ENCODE measurements at places on chromosomes 7 and 10.

GRCh38 chr10:51935341-51935740, 235.9 kb upstream of the CSTF2T start:
- no peak for DNase-seq

DNA sequence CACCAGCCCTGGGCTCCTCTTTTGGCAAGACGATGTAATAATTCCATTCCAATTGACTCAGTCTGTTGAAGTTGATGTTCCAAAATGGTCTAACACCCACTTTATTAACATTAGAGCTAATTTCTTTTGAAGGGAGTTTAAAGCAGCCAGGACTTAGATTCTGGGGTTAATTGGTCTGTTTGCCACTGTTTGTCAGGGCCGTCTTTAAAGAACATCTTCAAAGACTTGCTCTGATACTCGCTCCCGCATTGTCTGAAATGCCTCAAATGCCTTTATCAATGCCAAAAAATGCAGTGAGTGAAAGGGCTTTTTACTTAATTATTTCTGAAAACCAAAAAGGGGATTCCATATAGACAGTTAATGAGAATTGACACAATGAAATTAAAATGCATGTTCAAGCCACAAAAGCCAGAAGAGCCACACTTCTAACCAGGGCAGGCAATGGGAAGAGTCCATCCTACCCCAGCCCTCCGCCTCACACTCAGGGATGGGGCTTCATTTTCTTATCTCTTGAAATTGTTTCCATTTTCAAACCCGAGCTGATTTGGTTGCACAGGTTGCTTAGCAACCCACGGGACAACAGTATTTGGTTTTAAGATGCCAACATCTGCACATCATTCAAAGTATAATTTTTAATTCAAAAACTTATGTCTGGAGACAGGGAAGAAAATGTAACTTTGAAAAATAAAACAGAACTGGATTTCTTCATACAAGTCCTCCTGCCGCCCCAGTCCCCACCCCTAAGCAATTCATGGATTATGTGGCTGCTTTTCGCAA, 163.0 kb downstream of the FGFR2 start:
- no peak for DNase-seq

DNA sequence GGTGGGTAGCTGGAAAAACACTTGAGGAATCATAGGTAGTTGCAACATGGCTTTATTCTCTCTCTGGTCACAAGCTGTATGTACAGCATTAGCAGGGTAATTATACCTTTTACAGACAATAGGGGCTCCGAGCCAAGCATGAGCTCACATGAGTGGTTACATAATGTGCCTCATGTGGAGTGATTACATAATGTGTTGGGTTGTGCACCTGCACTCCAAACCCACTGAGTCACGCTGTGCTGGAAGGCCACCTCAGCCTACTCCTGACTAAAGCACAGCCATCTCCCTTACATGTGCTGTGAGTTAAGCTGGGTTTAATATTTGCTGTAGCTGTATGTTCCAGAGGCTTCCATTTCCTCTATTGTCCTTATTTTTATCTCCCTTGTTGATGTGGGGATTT, 348.7 kb upstream of the SEMA3C start:
- DNase-seq: no peak

GRCh38 chr7:148693651-148694050, 5.1 kb upstream of the CUL1 start:
- no peak for DNase-seq

DNA sequence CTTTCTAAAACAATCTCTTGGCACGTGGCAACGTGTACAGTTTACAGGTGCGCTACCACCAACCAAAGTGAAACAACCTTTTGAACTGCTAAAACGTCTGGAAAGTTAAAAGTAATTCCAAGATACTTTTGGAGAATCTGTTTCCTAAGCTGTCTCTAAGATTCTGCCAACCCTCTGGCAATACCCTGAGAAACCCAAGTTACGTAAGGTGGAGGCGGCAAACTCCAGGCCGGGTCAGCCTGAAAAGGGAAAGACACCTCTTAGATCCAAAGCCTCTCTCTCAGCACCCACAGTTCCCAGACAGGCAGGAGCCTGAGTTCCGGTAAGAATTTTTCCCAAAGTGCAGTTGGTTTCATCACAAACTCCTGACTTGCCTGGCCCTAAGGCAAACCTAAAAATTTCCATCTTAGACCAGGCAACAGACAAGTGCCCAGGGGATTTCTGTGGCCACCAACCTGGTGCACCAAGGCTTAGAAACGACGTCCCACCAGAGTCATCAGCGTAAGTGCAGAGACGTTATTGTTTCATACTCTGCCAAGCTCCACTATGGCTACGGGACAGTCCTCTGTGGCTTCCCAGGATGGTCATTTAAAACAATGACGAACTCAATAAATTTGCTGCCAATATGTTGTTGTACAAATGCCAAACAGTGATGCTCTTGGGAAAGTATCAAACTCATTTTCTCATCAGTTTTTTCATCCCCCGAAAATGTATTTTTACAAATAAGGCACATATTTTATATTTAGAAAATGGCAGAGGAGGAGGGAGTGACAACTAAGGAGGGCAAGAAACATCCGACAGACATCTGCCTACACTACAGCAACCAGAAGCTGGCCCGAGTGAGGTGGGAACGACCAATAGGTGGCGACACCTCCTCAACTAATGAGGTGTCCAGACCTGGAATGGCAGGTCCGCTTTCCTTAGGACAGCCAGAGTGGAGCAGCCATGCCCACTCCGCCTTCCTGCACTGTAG, 205.8 kb upstream of the FRMD4A start:
- DNase-seq: peak; percentile 46

DNA sequence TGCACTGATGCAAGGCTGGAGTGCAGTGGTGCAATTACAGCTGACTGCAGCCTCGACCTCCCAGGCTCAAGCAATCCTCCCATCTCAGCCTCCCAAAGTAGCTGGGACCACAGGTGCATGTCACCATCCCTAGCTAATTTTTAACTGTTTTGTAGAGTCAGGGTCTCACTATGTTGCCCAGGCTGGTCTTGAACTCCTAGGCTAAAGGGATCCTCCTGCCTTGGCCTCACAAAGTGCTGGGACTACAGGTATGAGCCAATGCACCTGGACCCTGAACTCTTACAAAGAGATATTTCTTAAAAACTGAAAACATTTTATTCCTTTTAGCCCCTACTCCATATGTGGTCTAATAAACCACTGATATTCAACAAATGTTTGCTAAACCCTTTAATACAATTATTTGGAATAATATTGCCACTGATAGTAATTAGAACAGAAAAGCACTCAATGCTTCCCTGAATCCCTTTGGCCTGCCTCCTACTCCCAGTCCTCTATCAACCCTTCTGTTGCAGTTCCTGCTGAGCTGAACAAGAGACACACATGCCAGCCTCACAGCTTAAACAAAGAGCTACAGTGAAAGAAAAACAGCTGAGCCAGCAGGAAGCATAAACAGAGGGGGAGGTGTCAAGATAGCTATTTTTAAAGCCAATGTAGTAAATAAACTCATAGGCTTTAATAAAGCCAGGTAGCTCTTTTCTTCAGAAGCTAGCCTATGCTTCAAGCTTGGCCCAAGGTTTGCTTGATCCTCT, 7.0 kb upstream of the GNAI1 start:
- no peak for DNase-seq

- DNase-seq: no peak
These were observed 19.9 kb downstream of the TMEM72 start for GRCh38 chr10:44930904-44931620.

GRCh38 chr7:39301543-39301942, 264.7 kb upstream of the YAE1 start:
- DNase-seq: no peak

GRCh38 chr7:78783179-78783962, 670.1 kb downstream of the MAGI2 start:
- no peak for DNase-seq

DNA sequence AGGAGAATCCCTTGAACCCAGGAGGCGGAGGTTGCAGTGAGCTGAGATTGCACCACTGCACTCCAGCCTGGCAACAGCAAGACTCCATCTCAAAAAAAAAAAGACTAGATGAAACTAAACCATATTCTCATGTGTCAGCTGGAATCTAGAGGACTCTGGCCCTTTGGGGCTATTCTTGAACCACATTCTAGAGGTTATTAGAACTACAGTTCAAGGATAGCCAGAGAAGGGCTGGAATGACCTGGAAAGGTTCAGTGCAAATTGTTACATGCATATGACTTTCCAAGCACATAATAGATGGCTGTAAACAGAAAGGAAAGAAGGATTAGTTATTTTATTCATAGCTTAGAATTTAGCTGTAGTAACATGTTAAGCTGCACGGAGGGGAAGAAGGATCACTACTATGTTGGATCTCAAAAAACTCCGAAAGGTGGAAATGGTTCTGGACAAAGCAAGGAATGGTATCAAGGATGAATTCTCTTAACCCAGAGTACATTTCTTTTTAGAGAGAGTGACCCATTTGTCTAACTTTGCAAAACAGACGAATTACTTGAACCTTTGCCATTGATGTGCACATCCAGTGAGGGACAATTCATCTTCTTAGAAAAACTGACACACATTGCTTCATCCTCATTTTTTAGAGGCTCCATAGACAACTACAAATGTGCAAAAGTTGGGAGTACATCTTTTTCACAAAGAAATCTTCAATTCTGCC, 124.0 kb upstream of the SAMD8 start:
- no peak for DNase-seq
